Effector memory CD4-positive, alpha-beta T cell (primary cell): ENCODE measurements at places on chromosomes 13 and 19.

DNA sequence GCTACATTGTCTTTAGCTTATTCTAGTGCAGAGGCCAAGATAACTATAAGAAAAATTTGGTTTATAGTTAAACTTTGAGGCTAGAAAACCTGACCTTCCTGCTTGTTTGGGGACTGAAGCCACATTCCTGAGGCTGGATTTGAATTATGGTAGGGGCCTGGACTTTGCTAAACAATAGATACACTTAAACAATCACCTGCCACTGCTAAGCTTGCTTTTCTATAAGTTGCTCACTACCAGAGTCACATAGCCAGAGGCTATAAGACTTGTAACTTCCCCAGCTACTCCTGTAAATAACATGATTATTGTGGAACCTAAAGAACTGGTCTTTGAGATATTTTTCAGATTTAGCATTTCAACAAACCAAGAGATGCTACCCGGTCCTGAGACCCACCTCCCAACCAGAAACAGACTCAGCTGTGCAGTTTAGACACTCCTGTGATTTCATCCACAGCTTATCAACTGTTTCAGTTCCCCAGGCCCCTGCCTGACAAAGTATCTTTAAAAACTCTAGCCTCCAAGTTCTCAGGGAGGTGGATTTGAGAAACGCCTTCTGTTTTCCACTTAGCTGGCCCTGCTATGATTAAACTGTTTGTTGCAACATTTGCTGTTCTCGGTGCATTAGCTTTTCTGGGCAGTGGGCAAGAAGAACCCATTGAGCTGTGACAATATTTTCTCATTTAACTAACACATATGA lies 77.7 kb downstream of the MIPEP start:
- no peaks in the 10 kb centered on the region for H3K36me3 ChIP-seq
- H3K27ac ChIP-seq, result no peak overlapping the region
- H3K27me3 ChIP-seq, result no peaks in the 10 kb centered on the region
- H3K4me3 ChIP-seq, result no peak overlapping the region
- no peaks in the 10 kb centered on the region for H3K4me1 ChIP-seq
- no peak for DNase-seq

- no peak for DNase-seq
- no peaks in the 10 kb centered on the region for H3K4me1 ChIP-seq
- no peak overlapping the region for H3K4me3 ChIP-seq
- peaks cover 18% of the 10 kb centered on the region for H3K36me3 ChIP-seq
- H3K27me3 ChIP-seq, result no peaks in the 10 kb centered on the region
These were observed 21.6 kb downstream of the IL12RB1 start for GRCh38 chr19:18065173-18065495.

DNA sequence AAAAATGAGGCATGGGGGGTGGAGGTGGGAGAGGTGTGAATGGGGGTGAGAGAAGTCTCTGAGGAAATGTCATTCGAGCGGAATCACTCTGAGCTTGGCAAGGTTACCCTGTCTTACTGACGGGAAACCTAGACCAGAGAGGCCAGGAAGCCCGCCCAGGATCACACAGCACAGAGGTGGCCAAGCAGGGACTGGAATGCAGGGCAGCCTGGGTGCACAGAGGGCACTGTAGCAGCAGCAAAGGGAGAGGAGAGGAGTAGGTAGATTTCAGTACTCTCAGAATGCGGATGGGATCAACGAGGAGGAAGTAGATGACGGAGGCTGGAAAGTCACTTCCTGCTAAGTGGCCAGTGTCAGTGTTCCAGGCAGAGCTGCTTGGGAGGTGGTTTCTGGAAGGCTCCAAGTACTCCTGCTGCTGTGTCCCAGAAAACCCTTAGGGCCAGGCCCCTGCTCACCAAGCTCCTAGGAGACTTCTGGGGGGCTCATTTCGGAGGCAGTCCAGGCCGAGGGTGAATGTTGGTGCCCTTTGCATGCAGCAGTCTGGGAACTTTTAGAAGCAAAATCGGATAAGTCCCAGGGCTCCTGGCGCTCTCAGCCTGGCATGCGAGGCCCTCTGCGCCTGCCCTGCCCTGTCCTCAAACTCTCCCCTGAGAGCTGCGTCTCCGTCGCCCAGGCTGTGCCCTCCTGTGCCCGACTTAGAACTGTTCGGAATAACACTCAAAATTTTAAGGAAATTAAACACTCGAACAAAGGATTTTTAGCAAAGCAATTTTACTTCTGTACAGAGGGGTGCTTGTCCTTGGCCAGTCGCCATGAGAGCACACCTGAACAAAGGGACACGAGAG lies 33.5 kb downstream of the DNM2 start:
- no peak for DNase-seq
- H3K27me3 ChIP-seq, result no peaks in the 10 kb centered on the region
- no peaks in the 10 kb centered on the region for H3K36me3 ChIP-seq
- peaks cover 31% of the 10 kb centered on the region for H3K4me1 ChIP-seq
- H3K4me3 ChIP-seq, result no peak overlapping the region

GRCh38 chr19:43779820-43780219 lies 953 bp downstream of the KCNN4 start:
- H3K36me3 ChIP-seq, result peaks cover 4% of the 10 kb centered on the region
- peak overlapping the region; percentile 72 for H3K27ac ChIP-seq
- peak overlapping the region; percentile 51 for H3K4me3 ChIP-seq
- no peak for DNase-seq

- H3K4me1 ChIP-seq, result peaks cover 71% of the 10 kb centered on the region
- no peak overlapping the region for H3K4me3 ChIP-seq
- no peaks in the 10 kb centered on the region for H3K27me3 ChIP-seq
These were observed 8.5 kb downstream of the MOB3A start for GRCh38 chr19:2087621-2088100.

GRCh38 chr13:97221466-97221865 lies 667 bp upstream of the MBNL2 start:
- no peak for DNase-seq
- no peaks in the 10 kb centered on the region for H3K27me3 ChIP-seq
- H3K27ac ChIP-seq, result peak overlapping the region; percentile 82
- H3K36me3 ChIP-seq, result no peaks in the 10 kb centered on the region

GRCh38 chr19:47637550-47637949 lies 28.6 kb downstream of the BICRA start:
- H3K4me1 ChIP-seq, result no peaks in the 10 kb centered on the region
- no peak overlapping the region for H3K27ac ChIP-seq
- DNase-seq, result no peak

- DNase-seq, result no peak
- no peaks in the 10 kb centered on the region for H3K36me3 ChIP-seq
- no peaks in the 10 kb centered on the region for H3K27me3 ChIP-seq
- no peak overlapping the region for H3K27ac ChIP-seq
- H3K4me1 ChIP-seq, result no peaks in the 10 kb centered on the region
- H3K4me3 ChIP-seq, result no peak overlapping the region
These were observed 111.8 kb downstream of the TUBA3C start for GRCh38 chr13:19069684-19070397.

DNA sequence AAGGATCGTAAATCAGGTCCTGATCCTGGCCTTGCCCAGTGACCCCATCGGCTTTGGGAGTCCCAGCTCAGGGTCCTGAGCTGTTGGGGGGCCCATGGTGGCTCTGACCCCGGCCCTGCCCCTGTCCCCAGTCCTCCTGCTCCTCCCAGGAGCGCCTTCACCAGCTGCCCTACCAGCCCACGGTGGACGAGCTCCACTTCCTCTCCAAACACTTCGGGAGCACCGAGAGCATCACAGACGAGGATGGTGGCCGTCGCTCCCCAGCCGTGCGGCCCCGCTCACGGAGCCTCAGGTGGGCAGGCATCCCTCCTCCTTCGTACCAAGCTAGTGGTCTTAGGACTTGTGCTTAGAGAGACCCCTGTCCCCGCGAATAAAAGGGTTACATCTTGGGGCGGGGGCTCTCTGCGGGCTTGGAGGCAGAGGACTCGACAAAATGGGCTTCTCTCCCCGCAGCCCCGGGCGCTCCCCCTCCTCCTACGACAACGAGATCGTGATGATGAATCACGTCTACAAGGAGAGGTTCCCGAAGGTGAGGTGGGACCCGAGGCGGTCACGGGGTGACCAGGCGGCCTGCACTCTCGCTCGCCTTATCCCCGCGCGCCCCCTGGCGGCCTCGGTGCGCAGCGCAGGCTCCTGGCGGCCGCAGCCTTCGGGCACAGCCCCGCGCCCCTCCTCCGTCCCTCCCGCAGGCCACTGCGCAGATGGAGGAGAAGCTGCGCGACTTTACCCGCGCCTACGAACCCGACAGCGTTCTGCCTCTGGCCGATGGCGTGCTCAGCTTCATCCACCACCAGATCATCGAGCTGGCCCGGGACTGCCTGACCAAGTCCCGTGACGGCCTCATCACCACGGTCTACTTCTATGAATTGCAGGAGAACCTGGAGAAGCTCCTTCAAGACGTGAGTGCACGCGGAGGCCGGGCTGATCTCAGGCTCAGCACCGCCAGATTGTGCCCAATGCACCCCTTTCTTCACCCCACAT lies 9.1 kb downstream of the MAST1 start:
- H3K27me3 ChIP-seq, result peaks cover 14% of the 10 kb centered on the region
- H3K36me3 ChIP-seq, result no peaks in the 10 kb centered on the region
- H3K4me1 ChIP-seq, result peaks cover 5% of the 10 kb centered on the region
- DNase-seq, result peak; percentile 76
- H3K4me3 ChIP-seq, result peak overlapping the region; percentile 4

GRCh38 chr13:25802579-25802978 lies 249.2 kb downstream of the SHISA2 start:
- H3K27me3 ChIP-seq, result no peaks in the 10 kb centered on the region
- H3K27ac ChIP-seq, result no peak overlapping the region
- no peaks in the 10 kb centered on the region for H3K36me3 ChIP-seq
- H3K4me1 ChIP-seq, result no peaks in the 10 kb centered on the region
- no peak for DNase-seq
- no peak overlapping the region for H3K4me3 ChIP-seq

DNA sequence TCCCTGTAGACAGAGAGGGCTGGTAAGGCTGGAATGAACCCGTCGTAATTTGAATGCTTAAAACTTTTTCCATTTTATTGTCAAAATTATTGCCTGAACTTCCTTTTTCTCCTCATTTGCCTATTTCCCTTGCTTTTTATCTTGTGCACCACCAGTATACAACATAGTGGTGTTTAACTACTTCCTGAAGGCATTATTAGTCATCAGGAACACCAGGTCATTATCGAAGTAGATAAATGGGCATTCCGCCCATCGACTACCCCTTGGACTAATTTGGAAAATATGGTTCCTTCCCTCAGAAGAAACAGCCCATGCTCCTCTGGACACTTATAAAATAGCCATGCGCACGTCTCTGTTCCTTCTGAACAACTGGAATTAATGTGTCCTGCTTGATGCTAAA lies 232.1 kb downstream of the TM9SF2 start:
- no peak overlapping the region for H3K27ac ChIP-seq
- no peaks in the 10 kb centered on the region for H3K36me3 ChIP-seq
- H3K4me1 ChIP-seq, result no peaks in the 10 kb centered on the region
- no peak overlapping the region for H3K4me3 ChIP-seq
- no peak for DNase-seq

DNA sequence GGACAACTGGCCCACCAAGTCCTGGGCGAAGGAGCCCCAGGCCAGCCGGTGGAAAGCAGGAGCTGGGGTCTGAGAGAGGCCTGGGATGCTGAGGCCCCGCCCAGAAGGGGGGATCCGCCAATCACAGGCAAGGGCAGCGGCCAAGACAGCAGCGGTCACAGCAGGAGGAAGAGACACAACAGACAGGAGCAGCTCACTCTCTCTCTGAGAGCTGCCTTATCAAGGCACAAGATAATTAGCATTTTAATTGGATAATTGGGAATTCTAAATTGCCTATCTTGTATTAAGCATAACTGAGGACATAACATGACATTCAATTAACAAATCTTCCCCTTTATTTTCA lies 46.2 kb downstream of the CEBPG start:
- H3K27ac ChIP-seq, result no peak overlapping the region
- no peaks in the 10 kb centered on the region for H3K36me3 ChIP-seq
- no peaks in the 10 kb centered on the region for H3K27me3 ChIP-seq
- no peaks in the 10 kb centered on the region for H3K4me1 ChIP-seq
- no peak for DNase-seq

GRCh38 chr13:41652735-41653361 lies 195.5 kb downstream of the RGCC start:
- no peaks in the 10 kb centered on the region for H3K36me3 ChIP-seq
- H3K4me3 ChIP-seq, result no peak overlapping the region
- no peaks in the 10 kb centered on the region for H3K27me3 ChIP-seq
- H3K4me1 ChIP-seq, result no peaks in the 10 kb centered on the region

- no peaks in the 10 kb centered on the region for H3K27me3 ChIP-seq
- H3K4me3 ChIP-seq, result no peak overlapping the region
- DNase-seq, result no peak
- H3K36me3 ChIP-seq, result no peaks in the 10 kb centered on the region
- H3K27ac ChIP-seq, result no peak overlapping the region
- H3K4me1 ChIP-seq, result peaks cover 11% of the 10 kb centered on the region
These were observed 28.3 kb downstream of the PIP5K1C start for GRCh38 chr19:3671680-3672574.

- H3K36me3 ChIP-seq, result no peaks in the 10 kb centered on the region
- peaks cover 37% of the 10 kb centered on the region for H3K4me1 ChIP-seq
- peak within 1 kb of the TSS; percentile 95 for H3K4me3 ChIP-seq
- no peak for DNase-seq
These were observed at the start of gene ARHGAP35 for GRCh38 chr19:46860846-46861690. Gene ARHGAP35 (plus strand): TSS chr19:46860997. CDS start chr19:46918676, 57,679 bp downstream.

DNA sequence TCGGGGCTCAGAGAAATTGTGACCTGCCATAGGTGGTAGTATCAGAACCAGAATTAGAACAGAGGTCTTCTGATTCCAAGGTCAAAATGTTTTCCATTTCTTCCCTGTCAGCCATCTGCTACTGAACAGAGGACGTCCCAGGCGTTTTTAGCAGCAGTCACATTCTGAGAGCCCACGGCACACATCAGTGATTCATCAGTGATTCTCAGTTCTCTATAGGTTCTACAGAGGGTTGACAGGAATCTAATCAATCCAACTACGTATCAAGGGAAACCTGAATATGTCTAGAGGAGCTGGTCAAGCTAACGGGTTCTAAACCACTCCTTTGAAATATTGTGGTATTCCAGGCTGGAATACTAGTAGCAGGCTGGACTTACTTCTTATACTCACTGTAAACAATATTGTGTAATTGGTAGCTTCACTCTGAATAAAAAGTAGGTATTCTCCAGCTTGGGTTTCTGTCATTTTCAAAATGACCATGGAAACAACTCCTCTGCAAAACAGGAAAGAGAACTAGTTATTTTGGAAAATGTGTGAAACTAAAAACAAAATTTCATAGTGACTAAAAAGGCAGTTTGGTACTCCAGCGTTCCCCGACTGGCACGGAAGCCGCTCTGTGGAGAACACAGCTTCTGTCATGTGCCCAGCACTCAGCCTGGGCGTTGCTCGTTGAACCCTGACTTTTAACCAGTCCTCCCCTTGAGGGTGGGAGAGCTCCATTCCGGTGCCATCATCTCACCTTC lies 43.2 kb downstream of the FLT3 start:
- no peak overlapping the region for H3K4me3 ChIP-seq
- H3K27ac ChIP-seq, result no peak overlapping the region
- no peaks in the 10 kb centered on the region for H3K36me3 ChIP-seq

DNA sequence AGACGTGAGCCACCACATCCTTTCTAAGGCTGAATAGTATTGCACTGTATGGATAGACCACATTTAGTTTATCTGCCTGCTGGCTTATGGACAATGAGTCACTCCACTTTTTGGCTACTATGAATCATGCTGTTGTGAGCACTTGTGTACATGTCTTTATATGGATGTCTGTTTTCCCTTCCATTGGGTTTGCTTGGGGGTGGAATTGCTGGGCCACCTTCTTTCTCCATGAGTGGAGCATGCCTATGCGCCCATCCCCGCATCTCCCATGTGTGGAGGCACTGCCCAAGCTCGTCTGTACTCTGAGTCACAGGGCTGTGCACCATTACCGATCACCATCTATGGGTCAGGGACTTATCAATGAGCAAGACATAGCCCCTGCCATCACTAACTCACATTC lies 127.2 kb upstream of the GJB6 start:
- H3K36me3 ChIP-seq, result no peaks in the 10 kb centered on the region
- no peak for DNase-seq
- H3K4me3 ChIP-seq, result no peak overlapping the region
- no peaks in the 10 kb centered on the region for H3K4me1 ChIP-seq
- no peak overlapping the region for H3K27ac ChIP-seq
